ENCODE measurements at places on chromosomes 12 and 14.

DNA sequence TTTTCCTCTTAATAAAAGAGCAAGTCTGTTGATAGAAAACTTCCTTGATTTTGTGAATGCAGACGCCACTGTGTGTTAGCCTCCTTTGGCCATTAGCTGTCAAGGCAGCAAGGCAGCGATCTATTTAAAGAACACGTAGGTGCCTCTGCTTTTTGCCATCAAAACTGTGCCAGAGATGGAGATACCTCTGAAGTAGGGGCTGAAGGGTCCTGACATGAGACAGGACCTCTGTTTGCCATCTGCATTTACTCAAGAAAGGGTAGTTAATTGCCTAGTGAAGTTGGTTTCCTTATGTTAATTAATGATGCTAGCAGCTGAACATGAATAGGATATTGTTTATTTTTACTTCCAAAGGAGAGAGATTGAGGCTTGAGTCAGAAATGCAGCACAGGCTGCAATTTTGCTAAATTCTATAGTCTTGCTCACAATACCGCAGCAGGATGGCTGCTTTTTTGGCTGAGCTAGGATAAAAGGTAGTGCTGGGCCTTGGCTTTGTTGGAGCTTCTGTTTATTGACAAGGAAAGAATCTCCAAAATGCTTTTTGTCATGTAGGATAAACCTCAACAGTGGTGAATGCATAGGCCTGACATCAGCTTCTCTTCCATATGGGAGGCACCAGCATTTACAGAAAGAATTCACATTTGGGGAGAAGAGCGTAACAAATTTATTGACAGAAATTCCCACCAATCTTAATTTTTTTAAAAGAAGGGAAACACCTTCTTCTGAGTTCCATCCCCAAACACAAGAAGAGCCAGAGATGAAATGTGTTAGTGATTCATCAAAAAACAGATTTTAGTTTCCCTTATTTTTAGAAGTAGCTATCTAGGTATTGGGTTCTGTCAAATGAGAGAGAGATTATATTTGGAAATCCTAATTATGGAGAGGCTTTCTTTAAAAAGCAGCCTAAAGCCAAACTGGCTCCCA lies 13.9 kb upstream of the RPH3A start:
- no peak overlapping the region for H3K27ac ChIP-seq
- DNase-seq: no peak
- no peaks in the 10 kb centered on the region for H3K27me3 ChIP-seq
- no peak overlapping the region for H3K4me3 ChIP-seq
- no peaks in the 10 kb centered on the region for H3K36me3 ChIP-seq
- H3K4me1 ChIP-seq: no peaks in the 10 kb centered on the region

- H3K4me3 ChIP-seq: no peak overlapping the region
- no peaks in the 10 kb centered on the region for H3K4me1 ChIP-seq
- H3K36me3 ChIP-seq: no peaks in the 10 kb centered on the region
These were observed 154.9 kb upstream of the PELI2 start for GRCh38 chr14:55963295-55963694.

- H3K4me3 ChIP-seq: no peak overlapping the region
- H3K27ac ChIP-seq: no peak overlapping the region
- no peaks in the 10 kb centered on the region for H3K36me3 ChIP-seq
- no peaks in the 10 kb centered on the region for H3K27me3 ChIP-seq
These were observed 59.8 kb upstream of the TBPL2 start for GRCh38 chr14:55500219-55500701.

- H3K36me3 ChIP-seq: no peaks in the 10 kb centered on the region
- no peak for DNase-seq
- H3K4me1 ChIP-seq: peaks cover 96% of the 10 kb centered on the region
These were observed 65.1 kb downstream of the DIP2B start for GRCh38 chr12:50569876-50570275.

GRCh38 chr14:99124482-99125105 lies 147.4 kb downstream of the BCL11B start:
- no peak overlapping the region for H3K4me3 ChIP-seq
- no peak overlapping the region for H3K27ac ChIP-seq
- H3K27me3 ChIP-seq: no peaks in the 10 kb centered on the region
- DNase-seq: no peak

- DNase-seq: no peak
- no peaks in the 10 kb centered on the region for H3K4me1 ChIP-seq
- no peak overlapping the region for H3K4me3 ChIP-seq
- peaks cover 56% of the 10 kb centered on the region for H3K27me3 ChIP-seq
These were observed 17.3 kb downstream of the LRTM2 start for GRCh38 chr12:1837541-1838204.

GRCh38 chr12:6088921-6089747 lies 35.3 kb downstream of the VWF start:
- no peaks in the 10 kb centered on the region for H3K36me3 ChIP-seq
- no peaks in the 10 kb centered on the region for H3K27me3 ChIP-seq
- peaks cover 22% of the 10 kb centered on the region for H3K4me1 ChIP-seq
- DNase-seq: no peak

GRCh38 chr12:121638298-121639202 lies 12.2 kb downstream of the ORAI1 start:
- no peak for DNase-seq
- peaks cover 13% of the 10 kb centered on the region for H3K36me3 ChIP-seq
- H3K4me3 ChIP-seq: no peak overlapping the region

DNA sequence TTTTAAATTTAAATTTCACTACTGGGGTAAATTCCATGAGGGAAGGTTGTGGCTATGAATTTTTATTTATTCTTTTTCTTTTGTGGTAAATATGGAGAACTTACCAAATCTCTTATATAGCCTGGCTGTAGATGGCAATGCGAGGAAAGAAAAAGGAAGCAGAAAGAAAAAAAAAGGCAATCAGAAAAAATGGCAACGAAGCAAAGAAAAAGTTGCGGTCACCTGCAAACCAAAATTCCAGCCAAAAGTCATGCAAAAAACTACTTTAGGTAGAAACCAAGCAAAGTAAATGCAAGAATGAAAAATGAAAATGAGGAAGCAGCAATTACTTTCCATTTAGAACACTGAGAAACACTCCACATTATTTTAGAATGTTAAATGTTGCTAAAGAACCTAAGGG lies 69.5 kb upstream of the GNPNAT1 start:
- no peak overlapping the region for H3K4me3 ChIP-seq
- no peak for DNase-seq
- H3K27me3 ChIP-seq: no peaks in the 10 kb centered on the region
- H3K4me1 ChIP-seq: no peaks in the 10 kb centered on the region
- H3K27ac ChIP-seq: no peak overlapping the region
- no peaks in the 10 kb centered on the region for H3K36me3 ChIP-seq

GRCh38 chr14:64806202-64806861 lies 73.4 kb downstream of the SPTB start:
- H3K27me3 ChIP-seq: no peaks in the 10 kb centered on the region
- peaks cover 9% of the 10 kb centered on the region for H3K4me1 ChIP-seq
- H3K4me3 ChIP-seq: no peak overlapping the region
